Stimulated activated naive B cell treated with anti-CD40 and anti-IgM and Interleukin-4, amounts not matched to agents 10 μg/mL and 1 μg/mL and 100 μg/mL, for 72 hours (primary cell): ENCODE measurements at places on chromosomes 13 and 19.

- no peak for DNase-seq
Measured at GRCh38 chr13:70923863-70924752, 815.9 kb upstream of the KLHL1 start.

- no peak for DNase-seq
Measured at GRCh38 chr19:35040826-35041547, 534 bp upstream of the HPN start.

- DNase-seq: no peak
Measured at GRCh38 chr13:74825152-74825937, 656.6 kb downstream of the TBC1D4 start.

GRCh38 chr13:111494641-111495040 lies 174.2 kb downstream of the TEX29 start:
- DNase-seq: no peak

GRCh38 chr13:91482427-91482826 lies 84.0 kb downstream of the GPC5 start:
- no peak for DNase-seq

- DNase-seq: no peak
Measured at GRCh38 chr13:109744512-109745051, 41.8 kb downstream of the IRS2 start.
